CD4-positive, alpha-beta memory T cell (primary cell): ENCODE measurements at places on chromosomes 5 and 9. TPM values are rescaled to one million over a fixed set of nuclear protein-coding genes. Genes with fewer than 3 reads are reported as not detected.

DNA sequence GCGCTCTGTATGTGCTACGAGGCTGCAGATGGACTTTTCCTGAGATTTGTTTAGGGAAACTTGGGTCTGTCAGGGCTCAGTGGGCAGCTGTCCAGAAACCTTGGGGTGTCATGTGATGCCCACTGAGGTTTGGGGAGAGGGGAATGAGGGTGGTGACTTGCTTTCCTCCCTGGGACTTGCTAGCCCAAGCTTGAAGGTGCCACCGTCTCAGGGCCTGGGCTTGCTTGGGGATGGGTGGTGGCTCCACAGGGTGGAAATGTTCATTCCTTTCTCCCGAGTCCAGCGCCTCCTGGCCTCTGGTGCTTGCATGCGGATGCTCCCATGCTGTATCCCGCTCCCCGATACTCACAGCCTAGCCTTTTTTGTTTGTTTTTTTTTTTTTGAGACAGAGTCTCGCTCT, 33.3 kb downstream of the ZNF618 start:
- H3K27me3 ChIP-seq: no peaks in the 10 kb centered on the region
- H3K4me3 ChIP-seq: no peak overlapping the region
- no peak for DNase-seq

GRCh38 chr5:8094304-8094703, 225.4 kb downstream of the MTRR start:
- no peaks in the 10 kb centered on the region for H3K4me1 ChIP-seq
- H3K4me3 ChIP-seq: no peak overlapping the region
- H3K27me3 ChIP-seq: no peaks in the 10 kb centered on the region
- no peak for DNase-seq
- H3K36me3 ChIP-seq: no peaks in the 10 kb centered on the region
- no peak overlapping the region for H3K27ac ChIP-seq

DNA sequence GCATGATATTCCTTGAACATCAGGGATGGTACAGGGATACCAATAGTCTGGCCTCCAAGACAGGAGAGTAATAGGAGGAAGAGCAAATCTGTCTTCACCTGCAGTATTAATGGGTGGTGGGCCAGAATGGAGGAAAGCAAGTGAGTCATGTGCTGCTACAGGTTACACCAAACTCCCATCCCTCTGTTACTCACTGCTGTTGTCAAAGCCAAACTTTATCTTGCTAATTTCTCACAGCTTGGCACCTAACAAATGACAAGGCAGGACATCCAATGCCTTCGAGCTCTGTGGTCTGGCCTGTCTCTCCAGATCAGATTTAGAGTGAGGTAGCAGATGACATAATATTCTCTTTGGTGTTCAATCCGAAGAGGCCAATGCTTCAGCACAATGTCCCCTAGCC, 26.8 kb downstream of the PLAC8L1 start:
- H3K4me1 ChIP-seq: peaks cover 9% of the 10 kb centered on the region
- H3K4me3 ChIP-seq: no peak overlapping the region
- H3K36me3 ChIP-seq: no peaks in the 10 kb centered on the region
- DNase-seq: no peak

DNA sequence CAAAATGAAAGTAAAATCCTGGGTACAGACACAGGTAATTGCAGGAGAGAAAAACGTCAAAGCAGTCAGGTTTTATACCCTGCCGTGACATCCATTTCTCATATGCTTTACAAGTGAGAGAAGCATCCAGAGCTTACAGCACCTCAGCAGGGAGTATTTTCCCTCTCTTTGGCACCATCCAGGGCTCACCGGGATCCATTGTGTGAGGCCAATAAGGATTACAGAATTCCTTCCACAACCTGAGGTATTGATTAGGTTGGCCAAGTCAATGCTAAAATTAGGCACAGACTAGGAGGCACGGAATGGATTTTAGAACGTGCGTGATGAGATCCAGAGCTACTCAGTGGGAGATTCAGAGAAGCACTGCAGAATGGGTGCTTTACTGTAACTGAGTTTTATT, 296.6 kb downstream of the FBXL7 start:
- no peaks in the 10 kb centered on the region for H3K4me1 ChIP-seq
- no peaks in the 10 kb centered on the region for H3K27me3 ChIP-seq
- no peak overlapping the region for H3K27ac ChIP-seq

DNA sequence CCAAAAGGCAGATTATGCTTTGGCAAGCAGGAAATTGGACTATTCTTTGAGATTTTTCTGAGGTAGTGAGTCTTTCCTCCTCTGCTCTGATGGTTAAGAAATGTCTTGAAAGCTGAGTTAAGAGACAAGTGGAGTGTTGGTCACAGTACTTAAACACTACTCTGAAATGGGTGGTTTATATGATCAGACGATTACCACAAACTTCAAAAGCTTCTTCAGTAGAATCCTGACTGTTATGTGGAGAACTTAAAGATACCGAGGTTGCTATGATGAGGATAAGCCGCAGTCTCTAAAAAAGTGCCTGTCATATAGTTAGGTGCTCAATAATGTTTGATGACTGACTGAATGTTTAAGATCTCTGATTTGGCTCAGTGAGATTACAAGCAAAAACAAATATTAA, 24.3 kb downstream of the GCNT4 start:
- no peak overlapping the region for H3K4me3 ChIP-seq
- no peak for DNase-seq
- H3K27ac ChIP-seq: no peak overlapping the region
- H3K27me3 ChIP-seq: no peaks in the 10 kb centered on the region
- H3K36me3 ChIP-seq: no peaks in the 10 kb centered on the region
- peaks cover 28% of the 10 kb centered on the region for H3K4me1 ChIP-seq

GRCh38 chr5:35246900-35247647, 16.8 kb upstream of the PRLR start:
- H3K4me1 ChIP-seq: no peaks in the 10 kb centered on the region
- H3K36me3 ChIP-seq: no peaks in the 10 kb centered on the region
- H3K27me3 ChIP-seq: no peaks in the 10 kb centered on the region
- DNase-seq: no peak
- no peak overlapping the region for H3K27ac ChIP-seq

The C9orf43 gene
- total RNA-seq: 0.87 TPM

GRCh38 chr5:4704951-4705350, 435.2 kb upstream of the ADAMTS16 start:
- no peaks in the 10 kb centered on the region for H3K4me1 ChIP-seq
- DNase-seq: no peak
- H3K36me3 ChIP-seq: no peaks in the 10 kb centered on the region
- no peaks in the 10 kb centered on the region for H3K27me3 ChIP-seq

The P4HA2 gene
- total RNA-seq: 0.28 TPM

GRCh38 chr9:23464275-23464674, 361.8 kb downstream of the ELAVL2 start:
- no peak for DNase-seq
- H3K27ac ChIP-seq: no peak overlapping the region
- no peaks in the 10 kb centered on the region for H3K27me3 ChIP-seq
- no peaks in the 10 kb centered on the region for H3K4me1 ChIP-seq
- no peaks in the 10 kb centered on the region for H3K36me3 ChIP-seq

The SURF4 gene
- 103 TPM for total RNA-seq

DNA sequence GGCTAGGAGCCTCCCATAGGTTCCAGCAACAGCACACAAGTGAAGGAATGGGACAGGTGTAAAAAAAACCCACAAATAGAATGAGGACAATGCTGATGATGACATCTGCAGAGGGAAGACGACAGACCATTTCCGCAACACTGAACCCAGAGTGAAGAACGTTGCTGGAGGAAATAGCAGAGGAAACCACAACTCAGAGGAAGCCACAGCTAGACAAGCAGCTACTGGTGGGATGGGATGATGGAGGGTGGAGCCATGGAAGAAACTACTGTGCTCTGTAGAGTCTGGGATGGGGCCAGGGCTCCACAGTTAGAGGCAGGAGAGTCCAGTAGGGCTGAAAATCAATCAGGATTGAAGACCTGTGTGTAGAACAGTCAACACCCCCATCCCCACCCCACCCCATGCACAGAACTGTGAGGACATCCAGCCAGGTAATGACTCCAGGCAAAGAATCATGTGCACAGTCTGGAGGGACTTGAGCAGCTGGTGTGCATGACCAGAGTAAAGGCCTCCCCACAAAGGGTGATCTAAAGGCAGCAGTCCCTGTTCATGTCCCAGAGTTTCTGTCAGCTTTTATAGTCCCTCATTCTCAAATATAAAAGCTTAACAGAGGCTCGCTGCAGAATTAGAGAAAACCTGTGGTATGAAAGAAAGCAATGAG, 65.2 kb upstream of the SPIN1 start:
- H3K4me3 ChIP-seq: no peak overlapping the region
- no peaks in the 10 kb centered on the region for H3K27me3 ChIP-seq
- H3K27ac ChIP-seq: no peak overlapping the region

GRCh38 chr9:132456241-132456640, 46.2 kb downstream of the CFAP77 start:
- H3K27ac ChIP-seq: no peak overlapping the region
- H3K4me1 ChIP-seq: no peaks in the 10 kb centered on the region
- no peaks in the 10 kb centered on the region for H3K36me3 ChIP-seq
- H3K27me3 ChIP-seq: no peaks in the 10 kb centered on the region

GRCh38 chr5:171593401-171593800, 174.0 kb downstream of the FGF18 start:
- no peak overlapping the region for H3K27ac ChIP-seq
- no peak for DNase-seq
- H3K4me3 ChIP-seq: no peak overlapping the region
- no peaks in the 10 kb centered on the region for H3K36me3 ChIP-seq

The MAN1B1 gene
- total RNA-seq: 63.3 TPM

- no peak overlapping the region for H3K4me3 ChIP-seq
- DNase-seq: no peak
- no peaks in the 10 kb centered on the region for H3K27me3 ChIP-seq
- H3K27ac ChIP-seq: no peak overlapping the region
Measured at GRCh38 chr9:87382900-87383299, 114.8 kb upstream of the DAPK1 start.

- DNase-seq: no peak
- H3K4me3 ChIP-seq: no peak overlapping the region
- no peaks in the 10 kb centered on the region for H3K4me1 ChIP-seq
- H3K27ac ChIP-seq: no peak overlapping the region
- no peaks in the 10 kb centered on the region for H3K36me3 ChIP-seq
Measured at GRCh38 chr9:26142201-26142600, 464.0 kb upstream of the TUSC1 start.

GRCh38 chr9:3478549-3478953, 47.2 kb downstream of the RFX3 start:
- no peaks in the 10 kb centered on the region for H3K36me3 ChIP-seq
- H3K4me1 ChIP-seq: peaks cover 37% of the 10 kb centered on the region
- H3K27me3 ChIP-seq: no peaks in the 10 kb centered on the region
- DNase-seq: peak; percentile 17
- H3K4me3 ChIP-seq: no peak overlapping the region
- H3K27ac ChIP-seq: peak overlapping the region; percentile 58

DNA sequence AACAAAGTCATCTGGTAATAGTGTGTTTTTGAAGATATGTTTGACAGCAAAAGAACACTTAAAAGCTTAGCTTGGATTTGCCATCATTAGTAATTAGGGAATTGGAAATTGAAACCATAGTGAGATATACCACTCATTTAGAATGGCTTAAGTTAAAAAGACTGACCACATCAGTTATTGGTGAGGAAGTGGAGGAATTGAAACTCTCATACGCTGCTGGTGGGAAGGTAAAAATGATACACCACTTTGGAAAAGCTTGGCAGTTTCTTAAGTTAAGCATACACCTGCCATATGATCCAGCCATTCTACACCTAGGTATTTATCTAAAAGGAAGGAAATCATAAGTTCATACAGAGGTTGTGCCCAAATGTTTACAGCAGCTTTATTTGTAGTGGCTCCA, 213.2 kb downstream of the TRIO start:
- H3K27me3 ChIP-seq: no peaks in the 10 kb centered on the region
- H3K4me1 ChIP-seq: no peaks in the 10 kb centered on the region
- H3K27ac ChIP-seq: no peak overlapping the region
